ENCODE measurements at places on chromosomes 16 and 17. TPM values are rescaled to one million over a fixed set of nuclear protein-coding genes. Genes with fewer than 3 reads are reported as not detected.

GRCh38 chr17:335691-336090, 16.9 kb downstream of the RPH3AL start:
- DNase-seq = no peak

GRCh38 chr16:51175081-51175480, 24.0 kb upstream of the SALL1 start:
- no peak for DNase-seq

GRCh38 chr16:79083508-79084299, 516.8 kb downstream of the MAF start:
- no peak for DNase-seq

DBNDD1 gene
- total RNA-seq = 1.0 TPM

- peak; percentile 43 for DNase-seq
These were observed at the start of gene ESRP2 for GRCh38 chr16:68235887-68236136. Gene ESRP2, minus strand, starts transcription at chr16:68236127. Its CDS starts 82 bp downstream, at chr16:68236045.

TBC1D28 gene
- total RNA-seq = not detected

- no peak for DNase-seq
These were observed 11.0 kb upstream of the KATNB1 start for GRCh38 chr16:57724531-57724930.

GRCh38 chr16:70428178-70428998, 10.5 kb downstream of the ST3GAL2 start:
- peak; percentile 93 for DNase-seq

DNA sequence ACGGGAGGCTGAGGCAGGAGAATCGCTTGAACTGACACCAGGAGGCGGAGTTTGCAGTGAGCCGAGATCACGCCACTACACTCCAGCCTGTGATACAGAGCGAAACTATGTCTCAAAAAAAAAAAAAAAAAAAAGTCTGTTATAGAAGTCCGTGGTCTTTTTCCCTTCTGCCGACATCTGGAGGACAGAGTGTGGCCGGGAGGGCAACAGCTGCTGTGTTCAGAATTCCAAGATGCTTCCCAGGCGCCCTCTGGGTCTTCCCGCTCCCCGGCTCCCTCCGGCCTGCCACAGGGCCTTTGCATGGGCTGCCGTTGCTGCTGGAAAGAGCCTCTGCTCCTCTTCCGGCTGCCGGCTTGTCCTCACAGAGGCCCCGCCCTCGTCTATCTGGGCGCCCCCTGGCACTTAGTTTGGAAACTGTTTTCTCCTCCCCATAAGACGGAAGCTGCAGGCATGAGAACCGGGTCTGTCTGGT, 2.4 kb upstream of the CACNA1H start:
- no peak for DNase-seq

ERBB2 gene
- total RNA-seq = 27.9 TPM

ZNF276 gene
- 41.5 TPM for total RNA-seq

- no peak for DNase-seq
These were observed 396.6 kb upstream of the DYNLRB2 start for GRCh38 chr16:80144191-80144590.

PRSS8 gene
- not detected for total RNA-seq

Data from uterus (tissue), 4 donors.